Suprapubic skin (tissue), 4 donors: ENCODE measurements at places on chromosomes 5 and 9. TPM values are rescaled to one million over a fixed set of nuclear protein-coding genes. Genes with fewer than 3 reads are reported as not detected.

DNA sequence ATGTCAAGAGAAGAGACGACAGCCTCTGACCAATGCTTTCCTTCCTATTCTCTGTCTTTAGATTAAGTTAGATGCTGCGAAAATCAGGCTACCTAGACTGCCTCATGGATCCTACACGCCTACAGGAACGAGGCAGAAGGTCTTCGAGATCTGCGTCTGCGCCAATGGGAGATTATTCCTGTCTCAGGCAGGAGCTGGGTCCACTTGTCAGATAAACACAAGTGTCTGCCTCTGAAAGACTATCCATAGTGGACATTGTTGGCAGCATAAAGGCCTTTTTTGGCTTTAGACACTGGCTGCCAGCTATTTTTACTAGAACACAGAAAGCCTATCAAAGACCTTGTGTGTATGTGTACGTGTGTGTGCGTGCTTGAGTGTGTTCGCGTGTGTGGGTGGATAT lies 90.9 kb upstream of the PPP1R2B start:
- no peak overlapping the region for H3K27ac ChIP-seq
- H3K36me3 ChIP-seq, result no peaks in the 10 kb centered on the region

GRCh38 chr9:69535286-69535832 lies 136.8 kb downstream of the APBA1 start:
- no peaks in the 10 kb centered on the region for H3K4me1 ChIP-seq
- no peak for DNase-seq
- no peak overlapping the region for H3K4me3 ChIP-seq
- no peaks in the 10 kb centered on the region for H3K36me3 ChIP-seq
- H3K27me3 ChIP-seq, result no peaks in the 10 kb centered on the region

GRCh38 chr9:3040761-3041160 lies 196.9 kb upstream of the PUM3 start:
- no peak overlapping the region for H3K4me3 ChIP-seq
- no peaks in the 10 kb centered on the region for H3K36me3 ChIP-seq
- DNase-seq, result no peak
- H3K4me1 ChIP-seq, result no peaks in the 10 kb centered on the region

DNA sequence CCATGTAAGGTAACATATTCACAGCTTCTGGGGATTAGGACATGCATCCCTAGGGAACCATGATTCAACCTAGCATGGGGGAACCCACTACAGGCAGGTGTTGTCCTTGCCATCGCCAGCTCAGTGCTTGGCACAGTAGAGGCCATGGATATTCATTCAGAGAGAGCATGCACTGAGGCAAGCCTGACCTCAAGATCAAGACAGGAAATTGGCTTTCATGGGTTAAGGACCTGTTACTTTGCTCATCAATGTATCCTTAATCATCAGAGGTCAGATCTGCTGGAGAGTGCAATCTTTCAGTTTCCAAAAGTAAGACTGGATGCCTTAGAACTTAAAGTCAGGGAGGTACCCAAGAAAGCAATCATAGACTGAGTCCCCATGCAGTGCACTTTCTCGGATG lies 84.0 kb downstream of the KCNIP1 start:
- no peaks in the 10 kb centered on the region for H3K36me3 ChIP-seq
- H3K27me3 ChIP-seq, result peaks cover 5% of the 10 kb centered on the region
- no peak overlapping the region for H3K27ac ChIP-seq

GRCh38 chr5:78792345-78793055 lies 143.9 kb upstream of the LHFPL2 start:
- H3K4me3 ChIP-seq, result no peak overlapping the region
- no peak overlapping the region for H3K27ac ChIP-seq
- no peaks in the 10 kb centered on the region for H3K27me3 ChIP-seq
- no peaks in the 10 kb centered on the region for H3K4me1 ChIP-seq
- no peaks in the 10 kb centered on the region for H3K36me3 ChIP-seq
- no peak for DNase-seq

GRCh38 chr5:43680286-43680685 lies 77.3 kb downstream of the NNT start:
- H3K36me3 ChIP-seq, result peaks cover 2% of the 10 kb centered on the region
- H3K4me1 ChIP-seq, result no peaks in the 10 kb centered on the region
- no peak overlapping the region for H3K27ac ChIP-seq

- H3K4me3 ChIP-seq, result no peak overlapping the region
- no peaks in the 10 kb centered on the region for H3K4me1 ChIP-seq
- no peak overlapping the region for H3K27ac ChIP-seq
- no peak for DNase-seq
These were observed 153.2 kb downstream of the MEF2C start for GRCh38 chr5:88729829-88730182.

DNA sequence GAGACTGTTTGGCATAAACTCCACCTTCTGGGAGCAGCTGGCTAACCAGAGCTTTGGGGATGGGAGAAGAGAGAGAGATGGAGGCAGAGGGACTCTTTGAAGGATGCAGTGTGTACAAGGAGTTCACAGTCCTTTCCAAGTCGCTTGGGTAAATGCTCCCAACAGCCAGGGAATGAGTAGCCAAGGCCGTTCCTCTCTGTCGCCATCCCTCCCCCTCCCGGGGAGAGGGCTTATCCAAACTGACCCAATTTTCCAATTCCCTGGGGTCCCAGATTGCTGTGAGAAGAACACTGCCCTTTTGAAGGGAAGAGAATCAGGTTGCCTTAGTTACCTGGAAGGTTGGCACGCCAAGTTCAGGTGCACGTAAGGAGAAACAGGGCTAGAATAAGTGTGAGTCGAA lies 7.9 kb downstream of the WWC1 start:
- H3K4me3 ChIP-seq, result no peak overlapping the region
- H3K27me3 ChIP-seq, result peaks cover 4% of the 10 kb centered on the region
- no peak overlapping the region for H3K27ac ChIP-seq
- DNase-seq, result no peak
- H3K36me3 ChIP-seq, result no peaks in the 10 kb centered on the region
- H3K4me1 ChIP-seq, result peaks cover 12% of the 10 kb centered on the region

DNA sequence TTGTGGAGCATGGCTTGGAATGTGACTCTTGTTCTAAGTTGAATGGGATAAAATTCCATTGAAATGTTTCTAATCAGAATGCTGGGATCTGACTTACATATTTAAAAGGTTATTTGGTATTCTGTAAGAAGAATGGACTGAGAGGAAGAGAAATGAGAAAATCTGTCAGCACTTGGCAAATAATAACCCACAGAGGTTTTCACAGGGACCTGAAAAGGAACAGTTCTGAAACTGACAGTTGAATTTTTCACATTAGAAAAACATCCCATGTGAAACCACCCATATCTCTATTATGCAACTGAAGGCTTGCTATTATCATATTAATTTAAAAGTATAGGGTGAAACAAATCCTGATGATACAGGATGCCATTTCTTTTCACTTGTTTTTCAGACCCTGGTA lies 302.7 kb downstream of the EPB41L4A start:
- no peaks in the 10 kb centered on the region for H3K36me3 ChIP-seq
- H3K27me3 ChIP-seq, result no peaks in the 10 kb centered on the region
- no peak overlapping the region for H3K4me3 ChIP-seq
- DNase-seq, result no peak
- H3K4me1 ChIP-seq, result no peaks in the 10 kb centered on the region

- no peaks in the 10 kb centered on the region for H3K27me3 ChIP-seq
- H3K36me3 ChIP-seq, result no peaks in the 10 kb centered on the region
- no peak overlapping the region for H3K27ac ChIP-seq
- no peak for DNase-seq
- no peak overlapping the region for H3K4me3 ChIP-seq
- H3K4me1 ChIP-seq, result no peaks in the 10 kb centered on the region
These were observed 416.6 kb downstream of the PLK2 start for GRCh38 chr5:58043032-58043945.

- peaks cover 14% of the 10 kb centered on the region for H3K4me1 ChIP-seq
- H3K4me3 ChIP-seq, result no peak overlapping the region
- DNase-seq, result no peak
- no peak overlapping the region for H3K27ac ChIP-seq
- H3K36me3 ChIP-seq, result no peaks in the 10 kb centered on the region
These were observed 133.0 kb upstream of the TUT7 start for GRCh38 chr9:86486891-86487837.

DNA sequence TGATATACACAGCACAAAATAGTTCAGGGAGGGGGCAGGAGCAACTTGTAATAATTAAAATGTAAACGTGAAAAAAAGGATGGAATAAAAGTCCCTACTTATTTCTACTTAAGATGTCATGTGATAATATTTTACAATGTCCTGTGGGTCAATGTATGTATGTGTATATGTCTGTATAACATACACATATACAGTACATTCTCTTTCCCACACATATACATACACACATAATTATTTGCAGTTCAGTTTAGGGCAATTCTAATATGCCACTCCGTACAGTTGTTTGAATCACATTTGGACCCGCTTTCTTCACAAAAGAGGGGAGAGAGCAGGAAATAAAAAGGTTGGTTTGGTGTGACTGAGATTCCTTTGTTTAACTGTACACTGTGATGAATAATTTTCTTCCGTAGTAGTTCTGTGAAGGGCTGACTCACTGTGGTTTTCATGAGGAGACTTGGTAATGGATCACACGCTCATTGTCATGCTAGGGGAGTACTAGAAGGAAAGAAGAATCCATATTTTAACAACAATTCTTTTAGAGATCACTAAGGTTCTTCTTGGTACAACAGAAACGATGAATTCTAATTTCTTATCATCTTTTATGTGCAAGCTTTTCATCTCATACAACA lies 26.2 kb upstream of the ACOT12 start:
- no peaks in the 10 kb centered on the region for H3K27me3 ChIP-seq
- no peak overlapping the region for H3K4me3 ChIP-seq
- H3K27ac ChIP-seq, result no peak overlapping the region
- H3K4me1 ChIP-seq, result no peaks in the 10 kb centered on the region
- H3K36me3 ChIP-seq, result peaks cover 11% of the 10 kb centered on the region

- H3K4me3 ChIP-seq, result no peak overlapping the region
- no peak for DNase-seq
- no peaks in the 10 kb centered on the region for H3K27me3 ChIP-seq
- no peak overlapping the region for H3K27ac ChIP-seq
These were observed 50.8 kb downstream of the NR3C1 start for GRCh38 chr5:143352691-143353090.

DNA sequence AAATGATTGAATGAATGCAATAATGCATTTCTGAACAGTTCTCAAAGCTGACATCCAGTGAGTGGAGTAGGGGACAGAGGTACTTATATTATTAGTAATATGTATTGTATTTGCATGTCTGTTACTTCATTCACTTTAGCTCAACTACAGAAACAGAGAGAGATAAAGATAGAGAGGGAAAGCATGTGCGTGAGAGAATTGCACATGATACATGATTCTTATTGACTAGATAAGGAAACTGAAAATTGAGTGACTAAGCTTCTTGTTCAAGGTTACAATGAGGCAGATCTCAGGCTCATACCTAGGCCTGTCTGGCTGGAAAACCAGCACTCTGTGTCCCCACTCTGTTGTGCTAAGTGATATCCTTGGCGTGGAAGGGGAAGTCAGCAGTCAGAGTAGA lies 337.7 kb upstream of the KLF4 start:
- no peaks in the 10 kb centered on the region for H3K36me3 ChIP-seq
- no peaks in the 10 kb centered on the region for H3K4me1 ChIP-seq
- DNase-seq, result no peak
- H3K27me3 ChIP-seq, result no peaks in the 10 kb centered on the region
- no peak overlapping the region for H3K27ac ChIP-seq
- H3K4me3 ChIP-seq, result no peak overlapping the region

GRCh38 chr9:114681594-114682332 lies at the start of gene TEX48:
Gene TEX48, minus strand, starts transcription at chr9:114682192. Its CDS starts 10,469 bp downstream, at chr9:114671723.
- no peaks in the 10 kb centered on the region for H3K36me3 ChIP-seq
- H3K4me3 ChIP-seq, result no peak within 1 kb of the TSS
- DNase-seq, result no peak
- no peaks in the 10 kb centered on the region for H3K4me1 ChIP-seq
- H3K27ac ChIP-seq, result no peak within 1 kb of the TSS
- peaks cover 6% of the 10 kb centered on the region for H3K27me3 ChIP-seq

GRCh38 chr5:83341815-83342334 lies 129.7 kb upstream of the VCAN start:
- no peak for DNase-seq
- H3K36me3 ChIP-seq, result no peaks in the 10 kb centered on the region
- H3K4me1 ChIP-seq, result peaks cover 3% of the 10 kb centered on the region
- no peaks in the 10 kb centered on the region for H3K27me3 ChIP-seq
- H3K27ac ChIP-seq, result no peak overlapping the region
- H3K4me3 ChIP-seq, result no peak overlapping the region

DNA sequence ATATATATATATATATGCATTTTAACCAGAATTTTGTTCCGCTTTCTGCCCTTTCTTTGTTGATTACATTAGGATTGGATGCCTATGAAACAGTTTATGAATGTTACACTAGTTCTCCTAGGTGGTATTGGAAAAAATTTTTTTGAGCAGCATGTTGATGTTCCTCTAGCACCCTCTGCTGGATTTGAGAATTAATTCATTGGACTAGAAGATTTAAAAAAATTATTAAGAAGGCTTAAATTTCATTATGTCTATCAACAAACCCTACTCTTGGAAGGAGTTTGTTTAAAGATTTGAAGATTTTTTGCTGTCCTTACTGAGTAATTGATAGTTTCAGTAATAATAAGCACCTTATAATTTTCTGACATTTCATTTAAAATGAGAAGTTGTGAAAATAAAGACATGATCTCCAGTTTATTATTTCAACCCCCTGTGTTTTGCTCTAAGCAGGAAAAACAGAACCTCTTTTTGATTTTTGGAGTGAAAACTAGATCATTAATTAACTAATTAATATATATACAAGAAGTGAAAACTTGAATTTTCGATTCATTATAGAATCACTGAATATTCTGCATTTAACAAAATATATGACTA lies 89.6 kb downstream of the CCDC171 start:
- no peak overlapping the region for H3K27ac ChIP-seq
- no peaks in the 10 kb centered on the region for H3K4me1 ChIP-seq
- no peaks in the 10 kb centered on the region for H3K27me3 ChIP-seq
- no peak for DNase-seq

- no peak overlapping the region for H3K27ac ChIP-seq
- no peaks in the 10 kb centered on the region for H3K27me3 ChIP-seq
- H3K36me3 ChIP-seq, result no peaks in the 10 kb centered on the region
These were observed 40.1 kb downstream of the TRPM6 start for GRCh38 chr9:74847478-74848152.

DNA sequence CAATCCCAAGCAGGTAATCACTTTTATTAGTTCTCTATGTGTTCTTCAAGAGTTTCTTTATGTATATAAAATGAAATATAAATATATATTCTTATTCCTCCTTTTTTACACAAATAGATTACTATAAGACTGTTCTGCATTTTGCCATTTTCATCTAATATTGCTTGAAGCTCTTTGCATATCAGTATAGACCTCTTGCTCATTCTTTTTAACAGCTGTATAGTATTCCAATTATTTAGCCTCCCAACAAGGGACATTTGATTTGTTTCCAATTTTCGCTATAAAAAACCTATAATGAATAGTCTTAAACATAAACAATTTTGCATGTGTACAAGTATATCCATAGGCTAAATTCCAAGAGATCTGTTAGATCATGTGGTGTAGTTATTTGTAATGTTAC lies 25.2 kb downstream of the CETN3 start:
- no peaks in the 10 kb centered on the region for H3K36me3 ChIP-seq
- H3K27ac ChIP-seq, result no peak overlapping the region

The ARL10 gene
- 7.1 TPM for total RNA-seq

The ZNF879 gene
- total RNA-seq, result 6.7 TPM

The FOXD1 gene
- 0.26 TPM for total RNA-seq

The SLCO6A1 gene
- not detected for total RNA-seq

The KIAA1958 gene
- 10.2 TPM for total RNA-seq

The RNF208 gene
- total RNA-seq, result 5.2 TPM
